Activated gamma-delta T cell treated with anti-CD3 and anti-CD28 coated beads, Interleukin-2, amount 50 U/mL, for 16 hours (primary cell): ENCODE measurements at places on chromosomes 13 and 19.

- DNase-seq: no peak
Observed at GRCh38 chr13:113043001-113043630, 62.5 kb upstream of the F7 start.

GRCh38 chr19:33621811-33622504 lies at the start of gene CHST8:
TSS of gene CHST8 (plus strand) at chr19:33621953. CDS start at chr19:33689262, 67,309 bp downstream.
- no peak for DNase-seq

GRCh38 chr19:28345811-28346210 lies 867.1 kb downstream of the UQCRFS1 start:
- DNase-seq: no peak

DNA sequence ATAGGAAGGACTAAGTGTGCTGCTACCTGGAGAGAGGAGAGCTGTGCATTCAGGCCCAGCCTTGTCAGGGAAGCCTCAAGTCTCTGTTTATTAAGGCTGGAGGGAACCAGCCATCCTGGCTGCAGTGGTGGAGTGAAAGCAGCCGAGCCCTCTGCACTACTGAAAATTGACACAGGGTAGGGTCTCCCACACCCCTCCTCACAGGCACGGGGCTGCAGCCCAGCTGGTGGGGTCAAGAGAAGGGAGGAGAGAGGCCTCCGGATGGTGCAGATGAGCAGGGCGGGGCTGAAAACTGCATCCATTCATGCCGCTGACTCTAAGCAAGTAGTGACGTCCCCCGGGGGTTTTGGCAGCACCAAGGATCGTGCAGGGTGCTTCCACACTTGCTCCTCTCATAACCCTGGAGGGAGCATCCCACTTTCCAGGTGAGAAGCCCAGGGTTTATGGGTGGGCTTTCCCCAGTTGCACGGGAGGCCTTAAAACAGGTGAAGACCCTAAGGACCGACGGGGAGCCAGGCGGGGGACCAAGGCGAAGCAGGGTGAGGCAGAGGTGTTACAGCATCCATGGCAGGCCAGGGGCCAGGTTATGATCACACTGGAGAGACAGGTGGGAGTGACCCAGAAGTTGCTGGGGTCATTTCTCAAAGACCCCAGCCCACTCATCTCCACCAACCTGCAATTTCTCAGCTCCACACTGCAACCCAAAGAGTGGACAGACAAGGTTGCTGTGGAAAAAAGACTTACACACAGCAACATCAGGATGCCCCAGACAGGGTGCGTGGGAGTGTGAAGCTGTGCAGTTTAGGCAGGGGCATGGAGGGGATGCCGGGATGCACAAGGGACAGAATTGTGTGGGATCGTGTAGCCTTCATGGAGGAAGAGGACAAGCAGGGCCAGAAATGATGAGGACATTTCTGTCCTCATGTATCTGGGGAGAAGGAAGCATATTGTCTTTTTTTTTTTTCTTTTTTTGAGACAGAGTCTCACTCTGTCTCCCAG lies 36.8 kb downstream of the VSTM2B start:
- DNase-seq: no peak

- peak; percentile 26 for DNase-seq
Observed at GRCh38 chr13:50080911-50081678, 65.9 kb downstream of the KCNRG start.

DNA sequence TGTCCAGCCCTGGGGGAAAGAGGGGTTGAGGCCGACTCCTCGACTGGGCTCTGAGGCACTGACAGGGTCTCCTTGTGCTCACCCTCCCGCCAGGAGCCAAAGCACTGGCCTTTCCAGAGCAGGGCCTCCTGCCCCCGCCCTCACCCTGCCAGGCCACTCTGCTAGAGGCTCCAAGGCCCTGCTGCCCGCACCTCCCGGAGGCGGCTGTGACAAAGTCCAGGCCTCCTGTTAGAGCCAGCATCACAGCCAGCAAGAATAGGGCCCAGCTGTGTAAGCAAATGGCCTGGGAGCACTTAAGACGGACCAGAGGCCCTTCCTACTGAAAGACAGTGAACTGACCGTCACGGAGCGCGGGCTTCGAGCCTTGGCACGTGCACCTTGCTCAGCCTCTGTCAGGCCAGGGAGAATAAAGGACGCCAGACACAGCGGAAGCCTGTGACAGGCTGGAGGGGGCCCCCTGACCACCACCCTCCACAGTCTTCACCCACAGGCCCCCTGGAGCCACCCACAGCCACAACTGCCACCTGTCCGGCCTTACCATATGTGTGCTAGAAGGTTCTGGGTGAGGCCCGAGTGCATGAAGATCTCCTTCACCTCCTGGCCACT lies 50.9 kb downstream of the EPS15L1 start:
- no peak for DNase-seq

DNA sequence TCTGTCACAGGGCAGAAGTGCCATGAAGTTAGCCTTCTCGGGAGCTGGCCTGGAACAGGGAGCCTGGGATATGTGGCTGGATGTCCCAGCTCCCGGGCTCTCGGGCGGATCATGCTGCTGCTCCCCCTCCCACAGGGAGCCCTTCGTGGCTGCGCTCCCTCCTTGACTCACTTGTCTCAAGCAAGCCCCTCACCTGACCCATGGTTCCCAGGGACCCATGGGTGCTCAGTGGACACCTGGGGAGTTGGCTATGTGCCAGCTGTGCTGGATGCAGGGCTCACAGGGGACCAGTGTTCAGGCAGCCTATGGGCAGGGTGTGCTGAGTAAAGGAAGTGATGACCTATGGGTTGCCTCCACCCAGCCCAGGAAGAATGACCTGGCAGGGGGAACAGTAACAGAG lies 213.1 kb upstream of the SGCG start:
- no peak for DNase-seq

DNA sequence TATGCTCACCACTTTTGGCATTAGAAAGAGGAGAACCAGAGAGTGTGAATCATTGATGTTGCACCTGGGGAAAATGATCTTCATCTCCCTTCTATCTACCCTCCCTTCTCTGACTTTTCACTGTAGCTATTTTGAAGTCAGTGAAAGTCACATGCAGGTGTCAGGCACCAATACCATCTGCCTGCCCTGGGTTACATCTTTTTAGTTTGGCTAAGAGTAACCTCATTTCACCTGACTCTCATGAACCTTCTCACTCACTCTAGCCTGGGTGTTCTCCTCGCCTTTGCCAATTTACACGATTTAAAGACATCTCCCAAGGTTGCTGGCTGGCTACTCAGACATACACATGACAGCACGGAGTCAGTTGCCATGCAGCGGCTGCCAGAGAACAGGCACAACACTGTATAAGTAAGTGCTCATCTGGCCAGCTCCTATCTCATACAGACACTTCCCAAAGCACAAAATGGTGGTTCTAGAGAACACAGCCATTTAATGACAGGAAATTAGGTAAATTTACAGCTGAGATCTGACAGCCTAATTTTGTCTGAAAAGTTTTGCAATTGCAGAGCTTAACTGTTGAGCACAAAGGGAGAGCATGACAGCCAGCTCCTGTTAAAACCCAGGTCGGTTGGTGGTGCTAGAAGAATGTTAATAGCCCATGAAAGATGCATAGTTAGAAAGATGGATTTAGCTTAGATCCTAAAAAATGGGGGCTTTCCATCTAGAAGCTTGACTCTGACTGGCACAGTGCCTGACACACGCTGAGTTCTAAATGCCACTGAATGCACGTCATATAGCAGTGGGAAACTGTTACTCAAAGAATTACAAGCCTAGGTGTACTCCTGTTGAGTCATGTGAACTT lies 32.5 kb downstream of the LCP1 start:
- no peak for DNase-seq

GRCh38 chr13:99391781-99392469 lies 84.7 kb upstream of the GPR183 start:
- DNase-seq: no peak

DNA sequence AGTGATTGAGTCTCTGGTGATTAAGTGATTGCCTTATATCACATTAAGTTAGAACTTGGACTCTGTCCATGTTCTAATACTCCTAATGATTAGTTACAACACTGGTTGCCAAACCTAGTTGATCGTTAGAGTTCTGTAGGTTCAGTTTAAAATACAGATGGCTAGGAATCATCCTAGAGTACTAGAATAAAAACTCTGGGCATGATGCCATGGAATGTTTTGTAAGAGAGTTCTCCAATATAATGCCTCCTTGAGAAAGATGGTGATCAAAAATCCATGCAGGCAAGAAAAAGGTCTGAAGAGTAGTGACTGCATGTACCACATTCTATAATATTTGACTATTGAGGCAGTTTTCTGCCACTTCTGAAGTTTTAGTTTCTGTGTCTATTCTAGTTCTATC lies 176.3 kb downstream of the GPC5 start:
- DNase-seq: no peak

GRCh38 chr19:32630338-32630737 lies 44.6 kb downstream of the ANKRD27 start:
- no peak for DNase-seq

DNA sequence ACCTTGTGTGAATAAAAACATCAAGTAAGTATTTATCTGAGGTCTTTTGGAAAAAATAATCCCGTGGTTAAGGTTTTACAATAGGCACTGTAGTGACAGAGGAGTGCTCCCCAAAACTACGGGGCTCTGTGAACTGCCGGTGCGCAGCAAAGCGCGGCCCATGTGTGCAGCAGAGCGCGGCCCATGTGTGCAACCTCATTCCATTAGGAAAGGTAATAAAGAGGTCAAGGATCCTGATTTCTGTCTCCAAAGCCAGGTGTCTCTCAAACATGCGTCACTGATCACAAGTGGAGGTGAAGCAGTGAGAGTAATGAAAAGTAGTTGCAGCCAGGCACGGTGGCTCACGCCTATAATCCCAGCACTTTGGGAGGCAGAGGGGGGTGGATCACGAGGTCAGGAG lies 58.7 kb downstream of the MRPL57 start:
- no peak for DNase-seq

DNA sequence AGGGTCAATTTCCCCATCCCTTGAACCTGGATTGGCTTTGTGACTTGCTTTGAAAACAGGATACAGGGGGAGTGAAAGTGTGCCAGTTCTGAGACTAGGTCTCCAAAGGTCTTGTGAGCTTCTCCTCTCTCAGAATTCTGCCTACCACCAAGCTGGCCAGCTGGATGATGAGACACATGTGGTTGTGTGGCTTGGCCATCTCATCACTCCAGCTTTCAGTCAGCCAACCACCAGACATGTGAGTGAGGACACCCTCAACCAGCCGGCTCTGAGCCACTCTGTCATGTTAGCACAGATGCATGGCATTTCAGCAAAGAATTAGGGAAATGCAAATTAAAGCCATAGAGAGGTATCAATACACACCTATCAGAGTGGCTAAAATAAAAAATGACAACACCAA lies 29.5 kb downstream of the ENOX1 start:
- no peak for DNase-seq

DNA sequence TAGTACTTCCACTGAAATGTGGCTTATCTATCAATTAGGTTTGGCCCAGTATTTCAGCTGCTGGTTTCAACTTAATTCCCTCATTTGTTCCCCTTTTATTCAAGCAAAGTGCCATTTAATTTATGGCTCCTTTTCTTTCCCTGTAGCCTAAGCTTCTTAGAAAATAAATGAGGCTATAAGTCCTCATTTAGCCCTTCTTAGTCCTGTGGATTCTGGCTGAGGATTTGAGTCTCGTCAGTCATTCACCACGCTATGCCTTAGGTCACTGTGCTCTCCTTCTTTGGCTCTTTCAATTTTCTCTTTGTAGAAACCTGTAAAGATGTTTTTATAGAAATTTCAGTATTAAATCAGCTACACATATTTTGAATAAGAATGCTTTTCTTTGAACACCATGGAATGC lies 579.1 kb downstream of the GPC6 start:
- DNase-seq: no peak

DNA sequence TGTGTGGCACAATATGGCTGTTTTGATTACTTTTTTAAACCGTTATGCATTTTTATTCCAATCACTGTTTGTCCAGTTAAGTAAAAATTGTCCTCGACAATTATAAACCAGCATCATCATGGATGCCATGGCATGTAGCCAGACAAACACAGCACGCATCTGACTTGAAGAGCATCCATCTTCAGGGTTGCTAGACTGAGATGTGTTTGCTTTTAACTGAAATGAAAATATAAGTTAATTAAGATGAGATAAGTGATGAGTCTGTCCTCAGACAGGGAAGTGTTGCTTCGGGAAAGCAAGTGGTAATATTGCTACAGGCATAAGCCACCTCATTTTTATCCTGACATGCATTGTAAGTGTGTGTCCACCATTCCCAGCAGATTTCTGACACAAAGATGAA lies 92.8 kb upstream of the TPP2 start:
- DNase-seq: no peak

GRCh38 chr13:35309706-35310105 lies 166.8 kb downstream of the MAB21L1 start:
- no peak for DNase-seq

- DNase-seq: peak; percentile 5
Observed at GRCh38 chr19:41746593-41747227, 8.6 kb upstream of the CEACAM6 start.

GRCh38 chr19:21496876-21497275 lies 8.5 kb upstream of the ZNF429 start:
- no peak for DNase-seq
